Tibial nerve (tissue), 4 donors: ENCODE measurements at places on chromosomes 2 and 18. TPM values are rescaled to one million over a fixed set of nuclear protein-coding genes. Genes with fewer than 3 reads are reported as not detected.

GRCh38 chr2:127508023-127508630 is 18.2 kb downstream of the IWS1 start:
- no peak for DNase-seq

DNA sequence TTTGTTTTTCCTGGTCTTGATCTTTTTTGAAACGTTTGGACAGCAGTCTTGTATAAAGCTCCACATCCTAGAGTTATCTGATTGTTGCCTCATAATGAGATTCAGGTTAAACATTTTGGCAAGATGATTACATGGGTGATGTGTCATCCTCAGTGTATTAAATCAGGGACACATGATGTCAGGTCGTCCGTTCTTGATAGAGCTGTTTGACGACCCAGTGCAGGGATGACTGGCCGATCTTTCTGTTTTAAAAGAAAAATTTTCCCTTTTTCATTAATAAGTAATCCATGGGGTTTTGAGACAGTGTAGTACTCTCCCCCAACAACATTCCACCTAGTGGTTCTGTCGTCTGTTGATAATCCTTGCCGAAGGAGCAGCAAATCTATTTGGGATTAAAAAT is 44.5 kb upstream of the SERPINB2 start:
- no peak for DNase-seq

Gene TRIP12
- 210 TPM for total RNA-seq

DNA sequence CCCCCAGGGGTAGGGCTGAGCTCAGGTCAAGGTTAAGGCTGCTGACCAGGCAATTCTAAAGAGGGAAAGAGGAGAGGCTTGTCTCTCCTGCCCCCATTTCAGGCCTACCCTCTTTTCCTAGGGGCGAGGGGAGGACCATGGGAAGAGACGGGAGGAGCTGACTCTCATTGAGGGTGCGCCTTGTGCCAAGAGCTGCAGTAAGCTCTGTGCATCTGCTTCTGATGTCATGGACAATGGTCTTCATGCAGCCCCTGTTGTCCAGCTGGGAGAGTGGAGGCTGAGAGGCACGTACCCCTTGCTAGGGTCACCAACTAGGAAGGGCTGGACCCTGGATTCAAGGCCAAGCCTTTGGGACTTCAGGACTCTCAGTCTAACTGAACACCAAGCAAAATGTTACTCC is 45.2 kb downstream of the PTGR3 start:
- DNase-seq: no peak

Gene SLC40A1
- total RNA-seq: 32.1 TPM

DNA sequence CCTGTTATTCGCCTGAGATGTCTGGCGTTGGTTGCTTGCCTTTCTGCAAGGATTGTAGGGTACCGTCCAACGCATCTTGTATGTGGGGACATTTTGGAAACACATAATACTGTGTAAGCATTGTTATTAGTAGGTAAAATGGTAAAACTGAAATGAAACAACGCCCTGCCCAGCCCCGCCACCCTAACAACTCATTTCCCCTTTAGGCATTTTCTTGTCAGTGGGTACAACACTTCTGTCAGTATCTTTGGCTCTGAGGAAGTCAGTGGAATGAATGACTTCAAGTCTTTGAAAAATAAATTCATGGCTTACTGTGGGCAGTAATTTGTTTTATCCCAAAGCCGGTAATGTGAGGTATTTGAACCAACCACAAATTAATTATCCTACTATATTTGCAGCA is 86.0 kb downstream of the FMNL2 start:
- DNase-seq: no peak

GRCh38 chr2:224999754-225000153 is 42.5 kb downstream of the DOCK10 start:
- no peak for DNase-seq
